ENCODE measurements at places on chromosomes 6 and 20.

DNA sequence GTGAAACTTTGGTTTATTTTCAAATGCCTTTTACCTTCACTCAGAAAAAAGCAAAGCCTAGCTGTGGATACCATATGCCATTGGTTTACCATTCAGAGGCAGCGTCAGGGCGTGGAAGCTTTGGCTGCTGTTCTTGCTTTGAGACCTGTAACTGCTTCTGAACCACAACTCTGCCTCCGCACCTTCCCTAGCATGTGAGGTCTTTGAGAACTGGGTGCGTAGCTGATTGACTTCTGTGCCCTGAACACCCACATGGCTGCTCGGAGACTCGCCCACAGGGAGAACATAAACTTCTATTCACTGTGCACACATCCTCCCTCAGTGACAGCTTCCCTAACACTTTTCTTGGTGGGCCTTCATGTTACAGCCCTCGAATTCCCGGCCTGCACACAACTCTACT lies 11.2 kb upstream of the CLDN20 start:
- DNase-seq: no peak

DNA sequence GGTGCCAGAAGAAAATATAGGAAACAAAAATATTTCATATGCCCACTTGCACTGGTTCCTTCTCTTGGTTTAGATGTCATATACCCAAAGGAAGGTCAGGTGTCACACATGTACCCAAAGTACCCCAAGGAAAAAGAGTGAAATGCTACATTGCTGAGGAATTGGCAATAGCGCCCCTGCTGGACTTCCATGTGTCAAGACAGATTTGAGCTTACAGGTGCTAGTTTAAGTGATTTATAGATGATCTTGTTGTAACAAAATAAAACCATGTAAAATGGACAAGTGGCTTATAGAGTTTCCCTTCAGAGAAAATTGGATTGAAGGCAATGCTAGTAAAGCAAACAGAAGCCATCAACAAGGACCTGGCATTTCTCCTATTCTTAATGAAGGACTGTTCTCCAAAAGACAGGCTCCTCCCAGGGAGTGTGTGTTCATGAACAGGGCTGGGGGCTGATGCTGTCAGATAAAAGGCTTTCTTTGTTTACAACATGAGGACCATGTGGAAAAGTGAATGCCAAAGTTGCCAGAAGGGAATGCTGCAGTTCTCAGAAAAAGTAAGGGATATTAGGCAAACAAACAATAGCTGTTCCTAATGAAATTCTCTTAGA lies 64.3 kb upstream of the PAK5 start:
- DNase-seq: no peak

DNA sequence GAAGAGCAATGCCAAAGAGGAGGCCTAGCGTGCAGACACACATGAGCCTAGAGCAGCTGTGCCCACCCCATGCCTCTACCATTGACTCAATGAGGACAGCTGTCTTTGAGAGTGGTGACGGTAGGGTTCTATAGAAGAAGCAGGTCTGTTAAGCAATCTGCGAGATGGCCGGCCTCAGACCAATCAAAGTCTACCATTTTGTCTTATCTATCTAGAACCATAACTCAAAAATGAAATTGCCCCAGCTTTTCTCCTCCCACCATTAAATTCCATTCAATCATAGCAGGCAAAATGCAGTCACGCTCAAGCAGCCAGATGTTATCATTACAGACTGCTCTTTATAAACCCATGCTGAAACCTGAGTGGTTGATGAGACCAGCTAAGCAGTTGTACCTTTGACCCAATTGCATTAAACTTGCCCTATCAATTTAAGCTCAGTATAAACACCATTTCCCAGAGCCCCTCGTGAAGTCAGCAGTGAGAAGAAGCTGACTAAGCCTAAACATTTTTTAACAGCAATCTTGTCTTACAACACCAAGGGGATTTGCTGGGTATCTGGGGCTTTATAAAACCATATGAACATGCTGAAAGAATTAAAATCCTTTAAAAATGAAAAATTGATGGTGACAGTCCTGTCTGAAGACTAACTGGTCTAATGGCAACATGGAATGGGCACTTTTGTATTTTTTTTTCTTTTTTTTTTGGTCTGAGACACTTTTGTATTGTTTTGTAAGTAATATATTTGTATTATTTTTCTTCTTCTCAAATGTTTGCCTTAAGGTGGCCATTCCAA lies 57.5 kb downstream of the FOXC1 start:
- no peak for DNase-seq

DNA sequence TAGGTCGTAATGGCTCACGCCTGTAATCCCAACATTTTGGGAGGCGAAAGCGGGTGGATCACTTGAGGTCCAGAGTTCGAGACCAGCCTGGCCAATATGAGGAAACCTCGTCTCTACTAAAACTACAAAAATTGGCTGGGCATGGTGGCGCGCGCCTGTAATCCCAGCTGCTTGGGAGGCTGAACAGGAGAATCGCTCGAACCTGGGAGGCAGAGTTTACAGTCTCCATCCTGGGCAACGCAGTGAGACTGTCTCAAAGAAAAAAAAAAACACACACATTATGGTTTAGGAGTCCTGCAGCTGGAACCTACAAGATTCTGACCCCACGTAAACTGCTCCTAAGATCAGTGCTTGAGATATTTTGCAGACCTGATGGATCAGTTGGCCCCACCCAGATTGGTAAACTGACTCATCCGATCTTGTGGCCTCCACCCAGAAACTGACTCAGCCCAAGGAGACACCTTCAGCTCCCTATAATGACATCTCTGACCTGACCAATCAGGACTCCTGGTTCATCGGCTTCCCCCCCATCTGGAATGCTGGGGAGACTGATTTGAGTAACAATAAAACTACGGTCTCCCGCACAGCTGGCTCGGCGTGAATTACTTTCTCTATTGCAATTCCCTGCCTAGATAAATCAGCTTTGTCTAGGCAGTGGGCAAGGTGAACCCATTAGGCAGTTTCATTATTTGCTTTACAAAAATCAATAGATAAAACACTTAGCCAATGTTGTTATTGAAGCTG lies 96.2 kb upstream of the BTN3A2 start:
- no peak for DNase-seq

GRCh38 chr6:74768120-74768519 lies 437.7 kb downstream of the COL12A1 start:
- DNase-seq: peak; percentile 1

DNA sequence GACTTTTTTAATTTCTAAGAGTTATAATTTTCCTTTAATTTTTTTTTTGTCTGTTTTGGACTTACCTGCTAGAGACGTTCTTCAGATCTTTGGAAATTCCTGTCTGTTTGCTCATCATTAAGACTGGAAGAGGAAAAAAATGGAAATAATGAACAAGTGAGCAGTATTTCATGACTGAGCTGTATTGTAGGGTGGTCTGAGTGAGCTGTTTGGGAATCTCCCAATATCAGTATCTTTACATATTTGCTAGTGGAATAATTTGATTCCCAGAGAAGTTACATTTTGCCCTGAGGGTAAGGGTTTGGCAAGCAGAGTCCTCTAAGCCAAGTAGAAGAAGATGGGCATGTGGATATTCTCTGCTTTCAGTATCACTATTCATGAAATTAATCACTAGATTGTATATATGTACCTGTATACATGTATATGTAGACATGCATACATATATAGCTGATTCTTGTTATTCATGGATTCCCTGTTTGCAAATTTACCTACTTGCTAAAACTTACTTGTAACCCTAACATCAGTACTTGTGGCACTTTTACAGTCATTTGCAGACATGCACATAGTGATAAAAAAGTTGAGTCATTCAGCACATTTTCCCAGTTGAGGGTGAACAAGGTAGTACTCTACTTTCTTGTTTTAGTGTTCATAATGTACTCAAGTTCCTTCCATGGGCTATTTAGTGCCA lies 13.5 kb downstream of the ZC2HC1B start:
- DNase-seq: no peak

DNA sequence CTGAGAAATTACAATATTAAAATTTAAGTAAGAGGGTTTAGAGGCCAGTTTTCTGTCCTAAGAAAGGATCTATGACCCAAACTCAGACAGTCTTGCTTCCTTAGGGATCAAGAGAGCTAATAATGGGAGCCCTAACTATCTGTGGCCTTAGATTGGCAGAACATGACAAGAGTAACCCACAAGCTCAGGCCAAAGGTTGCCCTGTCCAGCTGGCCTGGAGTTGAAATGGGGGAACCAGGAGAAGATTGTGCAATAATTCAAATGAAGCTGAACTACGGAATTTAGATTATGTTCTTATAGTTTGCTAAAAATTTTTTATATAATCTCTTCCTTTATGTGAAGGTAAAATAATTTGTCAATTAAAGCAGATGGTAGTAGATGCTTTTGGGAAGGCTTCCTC lies 26.4 kb downstream of the LAMA4 start:
- DNase-seq: no peak

- no peak for DNase-seq
Measured at GRCh38 chr6:134550604-134551003, 232.7 kb upstream of the SGK1 start.

DNA sequence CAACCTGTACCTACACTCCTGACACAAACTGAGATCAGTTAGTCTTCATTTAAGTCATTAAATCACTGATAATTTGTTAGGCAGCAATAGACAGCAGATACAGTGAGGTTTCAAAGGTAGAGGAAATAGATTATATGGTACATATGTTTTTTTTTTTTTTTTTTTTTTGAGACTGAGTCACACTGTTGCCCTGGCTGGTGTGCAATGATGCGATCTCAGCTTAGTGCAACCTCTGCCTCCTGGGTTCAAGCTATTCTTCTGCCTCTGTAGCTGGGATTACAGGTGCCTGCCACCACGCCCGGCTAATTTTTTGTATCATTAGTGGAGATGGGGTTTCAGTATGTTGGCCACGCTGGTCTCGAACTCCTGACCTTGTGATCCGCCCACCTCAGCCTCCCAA lies 38.2 kb upstream of the KIF13A start:
- no peak for DNase-seq

DNA sequence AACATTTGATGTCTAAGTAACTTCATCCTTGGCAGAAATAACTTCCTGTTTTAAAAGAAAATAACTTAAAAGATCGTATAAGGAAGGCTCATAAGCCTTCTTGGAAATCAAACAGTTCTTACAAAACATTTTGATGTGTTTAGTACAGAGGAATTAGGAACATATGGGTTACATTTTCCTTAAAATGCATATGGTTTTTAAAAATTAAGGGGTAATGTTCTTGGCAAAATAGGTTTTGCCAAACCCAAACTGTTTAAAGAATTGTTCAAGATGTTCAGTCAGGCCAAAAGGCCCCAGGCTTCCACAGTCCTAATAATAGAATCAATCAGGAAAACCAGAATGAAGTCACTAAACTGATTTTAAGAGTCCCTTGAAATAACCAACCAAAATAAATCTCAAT lies 142.7 kb upstream of the SLC35B3 start:
- DNase-seq: no peak
